ENCODE measurements at places on chromosomes 5 and 9. TPM values are rescaled to one million over a fixed set of nuclear protein-coding genes. Genes with fewer than 3 reads are reported as not detected.

DNA sequence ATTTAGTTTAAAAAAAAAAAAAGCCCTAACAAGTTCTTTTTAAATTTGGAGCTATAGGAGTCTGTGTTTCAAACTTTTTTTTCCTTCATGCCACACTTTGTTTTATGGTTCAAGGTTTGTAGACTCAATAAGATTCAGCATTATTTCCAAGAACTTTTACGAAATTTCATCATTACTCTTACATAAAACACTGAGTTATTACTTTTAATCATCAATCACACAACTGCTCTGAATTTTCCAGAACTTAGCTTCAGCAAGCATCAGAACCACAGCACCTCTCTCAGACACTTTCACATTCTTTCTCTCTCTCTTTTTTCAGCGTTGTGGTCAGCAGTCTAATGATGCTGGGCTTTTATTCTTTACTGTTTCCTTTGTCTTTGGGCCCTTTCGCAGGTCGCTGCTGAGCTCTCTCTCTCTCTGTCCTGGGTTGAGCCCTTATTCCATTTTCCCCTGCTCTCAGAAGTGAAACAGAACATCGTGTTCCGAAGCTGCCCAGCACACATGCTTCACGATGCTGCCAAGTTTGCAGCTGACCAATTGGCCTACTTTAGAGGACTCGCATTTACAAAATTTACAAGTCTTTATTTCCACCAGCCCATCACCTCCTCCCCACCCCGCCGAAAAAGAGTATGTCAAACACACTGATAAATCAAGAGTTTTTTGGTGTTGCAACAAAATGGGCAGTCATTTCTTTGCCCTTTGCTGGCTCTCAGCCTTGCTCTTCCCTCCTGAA, 44.6 kb upstream of the PIK3R1 start:
- DNase-seq, result no peak

TMC1 gene
- total RNA-seq, result not detected

- no peak for DNase-seq
Observed at GRCh38 chr5:150481972-150482406, 25.9 kb upstream of the NDST1 start.

DNA sequence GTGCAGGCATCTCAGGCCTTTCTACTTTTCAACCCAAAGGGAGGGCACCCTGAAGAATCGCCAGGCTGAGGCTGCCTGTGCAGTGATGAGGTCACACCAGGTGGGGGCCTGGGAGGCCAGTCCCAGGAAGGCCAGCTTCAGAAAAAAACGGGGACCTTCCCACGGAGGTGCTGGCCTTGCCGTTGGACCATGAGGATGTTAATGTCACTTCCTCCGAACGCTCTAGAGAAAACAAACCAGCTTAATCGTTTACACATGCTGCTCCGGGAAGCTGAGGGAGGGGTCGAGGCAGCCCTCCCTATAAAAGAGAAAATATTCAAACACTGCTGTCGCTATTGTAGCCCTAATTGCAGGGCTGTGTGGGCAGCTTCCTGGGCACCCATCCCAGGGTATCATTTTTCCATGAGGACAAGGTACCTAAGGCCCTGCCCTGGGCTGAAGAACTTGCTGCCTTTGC, 27.0 kb downstream of the PTGES start:
- no peak for DNase-seq

- no peak for DNase-seq
Observed at GRCh38 chr5:91049800-91050199, 333.3 kb downstream of the ARRDC3 start.

INIP gene
- 22.0 TPM for total RNA-seq

- no peak for DNase-seq
Observed at GRCh38 chr5:98872674-98873073, 56.1 kb downstream of the CHD1 start.

ANGPTL2 gene
- total RNA-seq, result 39.0 TPM

DNA sequence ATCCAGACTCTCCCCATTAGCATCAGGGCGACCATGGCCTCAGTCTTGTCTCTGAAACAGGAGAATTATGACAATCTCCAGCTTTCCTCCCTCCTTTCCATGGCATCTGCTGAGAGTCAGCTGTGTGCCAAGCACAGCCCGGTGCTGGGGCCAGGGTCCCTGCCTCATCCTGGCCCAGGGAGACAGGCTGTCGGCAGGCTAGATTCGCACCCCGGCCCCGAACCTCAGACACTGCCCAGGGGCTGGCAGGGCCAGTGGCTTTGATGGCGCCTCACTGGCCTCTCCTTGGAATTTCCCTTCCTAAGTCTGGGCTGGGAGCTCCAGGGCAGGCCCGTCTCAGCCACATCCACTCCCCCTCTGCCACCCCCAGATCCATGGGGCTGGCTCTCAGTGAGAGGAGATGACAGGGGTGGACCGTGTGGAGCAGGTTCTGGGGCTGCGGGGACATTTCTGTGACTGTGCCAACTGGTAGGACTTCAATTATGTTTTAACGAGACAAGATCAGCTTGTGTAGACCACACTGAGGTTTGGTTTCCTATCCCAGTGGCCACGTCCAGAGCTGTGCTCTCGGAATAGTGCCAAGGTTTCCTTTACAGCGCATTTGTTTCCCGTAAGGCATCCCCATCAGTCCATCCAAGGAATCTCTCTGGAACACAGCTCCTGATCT, 15.5 kb downstream of the FAM163B start:
- DNase-seq, result no peak

GRCh38 chr5:99058466-99058865, 129.7 kb upstream of the CHD1 start:
- no peak for DNase-seq

DNA sequence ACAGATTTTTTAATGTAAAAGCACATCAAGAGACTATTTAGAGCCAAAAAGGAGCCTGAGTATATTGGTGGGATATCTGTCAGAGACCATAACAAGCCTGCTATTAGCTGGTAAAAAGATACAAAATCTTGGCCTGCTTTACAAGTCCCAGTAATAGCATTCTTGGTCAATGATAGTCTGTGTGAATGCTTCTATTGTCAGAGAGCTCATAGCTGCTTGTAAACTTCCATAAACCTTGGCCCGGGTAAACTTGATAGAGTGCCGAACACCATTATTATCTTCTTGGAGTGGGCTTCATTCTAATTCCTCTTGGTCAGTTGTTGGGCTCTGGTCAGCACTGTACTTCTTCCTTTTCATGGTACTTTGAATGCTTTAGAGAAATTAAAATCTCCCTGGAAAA, 64.0 kb downstream of the UBAP1 start:
- no peak for DNase-seq

DNA sequence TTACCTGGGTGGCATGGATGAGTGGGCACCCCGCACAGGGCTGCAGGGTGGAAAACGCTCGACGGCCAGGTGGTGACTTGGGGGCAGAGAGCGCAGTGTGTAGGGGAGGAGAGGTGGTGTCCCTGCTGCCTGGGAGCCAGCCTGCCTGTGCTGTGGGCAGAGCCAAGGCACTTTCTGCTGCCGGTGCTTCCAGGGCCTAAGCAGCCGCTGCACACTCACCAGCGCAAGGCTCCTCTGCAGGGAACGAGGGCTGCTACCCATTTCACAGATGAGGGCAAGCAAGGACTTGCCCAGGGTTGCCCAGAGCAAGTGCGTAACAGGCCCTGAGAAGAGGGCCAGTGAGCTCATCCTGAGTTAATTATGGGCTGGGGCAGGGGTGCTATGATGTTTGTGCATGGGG, 62.5 kb downstream of the CRB2 start:
- peak; percentile 55 for DNase-seq

SPATA31D4 gene
- not detected for total RNA-seq

DNA sequence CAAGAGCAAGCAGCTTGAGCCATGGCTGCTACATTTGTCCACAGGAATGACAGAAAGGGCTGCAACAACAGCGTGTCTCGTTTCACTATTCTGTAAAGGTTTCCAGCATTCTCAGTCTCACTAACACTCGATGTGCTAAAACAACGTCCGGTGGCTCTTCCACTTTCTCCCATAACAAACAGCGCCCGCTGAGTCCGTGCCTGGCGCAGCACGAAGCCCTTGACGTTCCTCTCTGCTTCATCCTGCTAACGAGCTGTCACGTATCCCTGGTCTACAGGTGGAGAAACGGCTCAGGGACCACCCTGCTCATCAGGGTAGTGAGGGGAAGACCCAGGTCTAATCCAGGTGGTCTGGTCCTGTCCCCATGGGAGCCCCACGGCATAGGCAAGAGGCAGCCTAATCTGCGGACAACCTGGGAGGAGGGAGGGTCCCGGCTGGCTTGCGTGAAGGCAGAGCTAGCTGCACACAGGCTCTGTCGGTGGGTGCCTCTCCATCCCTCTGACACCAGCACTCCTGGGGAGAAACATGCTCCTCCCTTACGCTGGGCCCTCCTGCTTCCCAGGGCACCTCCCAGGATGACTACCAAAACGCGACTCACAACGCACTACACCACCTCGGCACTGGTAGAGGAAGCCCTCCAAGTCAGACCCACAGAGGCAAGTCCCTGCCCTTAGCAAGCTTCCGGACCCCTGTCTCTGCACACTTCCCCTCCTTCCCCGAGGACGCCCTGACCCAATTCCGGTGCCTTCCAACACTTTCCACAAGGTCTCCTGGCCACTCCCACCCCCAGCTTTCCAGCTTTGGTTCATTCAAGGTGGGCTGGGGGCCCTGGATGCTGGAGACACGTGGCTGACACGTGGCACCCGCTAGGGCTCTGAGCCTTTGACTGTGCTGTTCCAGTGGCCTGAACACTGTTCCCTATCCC, 43.3 kb downstream of the VAV2 start:
- DNase-seq, result peak; percentile 81

DNA sequence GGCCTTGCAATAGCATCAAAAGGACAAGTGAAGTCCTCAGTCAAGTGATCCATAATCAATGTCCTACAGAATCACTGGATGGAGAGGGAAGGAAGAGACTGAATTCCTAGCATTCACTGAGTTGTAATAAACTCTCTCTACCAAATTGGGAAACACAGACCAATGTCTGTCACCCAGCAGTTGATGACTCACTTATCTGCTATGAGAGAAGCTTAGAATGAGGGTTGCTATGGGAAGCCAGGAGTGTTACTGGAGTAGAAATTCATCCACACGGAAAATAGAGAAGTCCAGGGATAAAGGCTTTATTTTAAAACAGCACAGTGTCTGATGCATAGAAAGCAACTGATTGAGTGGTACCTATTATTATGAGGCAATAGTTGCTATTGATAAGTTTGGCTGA, 407.4 kb downstream of the BRINP1 start:
- no peak for DNase-seq

GRCh38 chr9:128109050-128109709, 18.3 kb downstream of the PTGES2 start:
- peak; percentile 21 for DNase-seq

LHX6 gene
- not detected for total RNA-seq

GRCh38 chr5:111163000-111163399, 61.2 kb upstream of the CAMK4 start:
- DNase-seq, result no peak

DNA sequence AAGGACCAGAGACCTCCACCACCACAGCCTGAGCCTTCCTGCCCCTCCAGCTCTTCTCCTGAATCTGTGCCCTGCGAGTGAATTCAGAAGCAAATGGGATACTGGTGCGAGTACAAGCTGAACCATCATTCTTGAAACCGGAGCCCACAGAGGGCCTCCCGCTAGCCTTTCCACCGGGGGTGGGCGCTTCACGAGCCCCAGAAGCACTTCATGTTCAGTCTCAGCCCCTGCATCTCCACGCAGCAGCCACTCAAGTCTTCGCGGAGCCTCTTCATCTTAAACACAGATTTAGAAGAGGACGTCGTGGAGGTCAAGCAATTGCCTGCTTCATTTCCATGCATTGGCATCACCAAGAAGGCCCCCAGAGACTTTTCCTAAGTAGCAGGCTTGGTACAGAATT, 26.0 kb upstream of the OLFM1 start:
- DNase-seq, result peak; percentile 18
